Hypothalamus (tissue), 51 donors: ENCODE measurements at places on chromosomes 2 and 18.
A peak's percentile ranks its signal among the peaks of the same experiment; 100 is the strongest.

DNA sequence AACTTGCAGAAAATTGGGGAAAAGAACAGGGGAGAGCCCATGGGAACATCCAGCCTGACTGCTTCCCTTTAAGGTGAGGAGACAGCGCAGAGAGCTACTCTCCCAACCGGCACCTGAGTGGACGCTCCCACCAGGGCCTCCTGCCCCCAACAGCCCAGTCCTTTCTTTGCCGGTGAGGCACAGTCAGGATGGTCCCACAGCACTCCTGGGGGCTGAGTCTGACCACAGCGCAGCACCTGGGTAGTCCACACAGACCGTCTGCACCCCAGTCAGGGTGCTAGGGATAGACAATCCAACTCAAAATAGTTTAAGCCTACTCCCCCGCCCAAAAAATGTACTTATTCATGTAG, 74.5 kb downstream of the MEX3C start:
- no peak for DNase-seq

- DNase-seq = no peak
Measured at GRCh38 chr2:64879745-64880144, 109.5 kb upstream of the SLC1A4 start.

DNA sequence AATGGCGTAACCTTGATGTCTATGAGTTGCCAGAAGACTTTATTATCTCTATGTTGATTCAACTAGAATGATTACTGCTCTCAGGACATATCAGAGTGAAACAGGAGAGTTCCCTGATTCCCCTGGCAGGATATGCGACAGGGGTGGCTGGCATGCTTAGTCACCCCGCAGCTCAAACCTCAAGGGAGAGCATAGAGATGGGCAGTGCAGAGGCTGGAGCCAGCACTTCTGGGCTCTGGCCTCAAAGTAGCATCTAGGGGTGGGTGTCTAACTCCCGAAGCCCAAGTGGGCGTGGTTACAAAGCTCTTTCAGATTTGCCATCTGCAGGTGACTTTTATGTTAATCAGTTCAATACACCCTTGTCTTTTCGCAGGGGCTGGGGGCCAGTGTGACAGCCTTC, 391.6 kb downstream of the ADCYAP1 start:
- DNase-seq = no peak

DNA sequence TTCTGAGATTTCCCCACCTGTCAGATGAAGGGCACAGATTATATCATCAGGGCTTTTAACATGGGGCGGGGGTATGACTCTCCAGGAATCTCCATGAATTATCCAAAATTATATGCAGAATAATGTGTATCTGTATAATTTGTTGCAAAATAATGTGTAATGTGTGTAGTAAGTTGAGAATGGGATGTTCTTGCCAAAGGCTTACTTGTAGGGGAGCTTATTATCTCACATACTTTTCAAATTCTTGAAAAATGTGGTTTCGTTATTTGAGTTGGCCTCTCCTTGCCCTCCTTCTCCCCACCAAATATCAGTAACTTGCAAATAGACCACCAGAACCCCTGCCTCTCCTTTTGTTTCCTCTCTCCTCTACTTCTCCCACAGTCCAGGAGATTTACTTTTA, 35.6 kb downstream of the UBR3 start:
- DNase-seq = no peak

DNA sequence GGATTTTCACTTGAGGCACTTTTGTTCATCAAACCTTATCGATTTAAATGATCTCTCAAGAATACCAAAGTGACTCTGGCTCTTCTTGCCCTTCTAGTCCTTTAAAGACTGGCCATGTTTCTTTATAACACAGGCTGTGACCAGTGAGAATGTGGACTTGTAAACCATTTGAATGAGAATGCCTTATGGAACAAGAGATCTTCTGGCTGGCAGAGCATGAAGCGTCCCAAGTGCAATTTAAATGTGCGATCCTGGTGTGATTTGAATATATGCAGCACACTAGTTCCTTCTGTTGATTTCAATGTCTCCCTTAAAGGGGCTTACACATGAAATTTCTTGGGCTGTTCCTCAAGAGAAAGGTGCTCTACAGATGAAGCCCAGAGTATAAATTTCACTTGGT, 262.4 kb upstream of the CCDC68 start:
- no peak for DNase-seq

GRCh38 chr2:130798472-130799218, 38.1 kb upstream of the ARHGEF4 start:
- no peak for DNase-seq

- no peak for DNase-seq
Measured at GRCh38 chr2:32699151-32699550, 71.3 kb downstream of the TTC27 start.

DNA sequence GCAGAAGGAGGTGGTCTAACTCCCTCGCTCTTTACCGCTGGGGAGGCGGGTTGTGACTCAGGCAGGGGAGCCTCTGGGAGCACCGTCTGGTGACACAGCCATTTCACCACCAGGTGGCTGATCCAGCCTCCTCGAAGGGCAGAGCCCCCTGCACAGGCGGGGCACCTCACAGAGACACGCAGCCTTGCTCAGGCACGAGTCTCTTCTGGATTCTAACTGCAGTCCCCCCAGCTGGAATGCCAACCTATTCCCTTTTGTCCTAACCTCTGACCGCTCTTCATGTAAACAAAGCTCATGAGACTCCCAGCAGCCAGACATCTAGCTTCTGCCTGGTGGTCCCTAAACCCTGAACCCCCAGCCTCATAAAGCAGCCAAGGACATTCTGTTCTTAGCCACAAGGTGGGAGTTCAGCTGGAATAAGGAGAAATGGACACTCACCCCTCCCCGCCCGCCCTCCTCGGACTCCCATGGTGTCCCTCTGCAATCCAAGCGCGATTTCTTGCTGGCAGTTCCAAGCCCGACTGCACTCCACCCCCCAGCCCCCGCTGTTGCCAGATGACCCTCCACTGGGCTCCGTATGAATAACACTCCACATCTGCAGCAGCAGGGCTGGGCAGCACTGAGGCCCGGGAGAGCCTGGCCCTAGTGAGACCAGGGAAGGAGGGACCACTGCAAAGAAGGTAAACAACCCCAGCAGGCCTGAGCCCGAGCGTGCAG, 84.3 kb downstream of the TNS1 start:
- DNase-seq = no peak

GRCh38 chr2:162509288-162509968, 165.5 kb downstream of the GCA start:
- DNase-seq = no peak

DNA sequence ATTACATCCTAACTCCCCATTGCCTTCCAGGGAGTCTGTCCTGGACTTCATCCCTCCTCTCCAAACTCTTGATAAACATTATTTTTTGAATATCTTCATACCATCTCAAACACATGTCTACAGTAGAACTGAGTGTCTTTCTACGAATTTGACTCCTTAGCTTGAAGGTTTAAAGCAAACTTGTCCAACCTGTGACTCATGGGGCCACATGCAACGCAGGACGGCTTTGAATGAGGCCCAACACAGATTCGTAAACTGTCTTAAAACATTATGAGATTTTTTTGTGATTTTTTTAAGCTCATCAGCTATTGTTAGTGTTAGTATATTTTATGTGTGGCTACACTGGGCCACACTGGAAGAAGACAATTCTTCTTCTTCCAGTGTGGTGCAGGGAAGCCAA, 98.1 kb downstream of the PARD3B start:
- no peak for DNase-seq

GRCh38 chr2:100819370-100820272, at the start of gene NPAS2:
NPAS2 (plus strand) TSS chr2:100820139; CDS start chr2:100904755, 84,616 bp downstream.
- DNase-seq = peak; percentile 16

DNA sequence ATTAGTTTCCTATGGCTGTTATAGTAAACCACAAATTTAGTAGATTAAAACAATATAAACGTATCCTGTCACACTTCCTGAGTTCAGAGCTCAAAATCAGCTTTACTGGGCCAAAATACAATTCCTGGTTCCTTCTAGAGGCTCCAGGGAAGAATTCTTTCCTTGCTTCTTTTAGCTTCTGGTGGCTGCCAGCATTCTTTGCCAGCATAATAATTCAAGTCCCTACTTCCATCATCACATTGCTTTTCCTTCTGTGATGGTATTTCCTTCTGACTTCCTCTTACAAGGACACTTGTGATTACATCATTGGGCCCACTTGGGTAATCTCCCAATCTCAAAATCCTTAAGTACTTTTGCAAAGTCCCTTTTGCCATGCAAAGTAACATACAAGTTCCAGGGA, 40.6 kb downstream of the MOB4 start:
- no peak for DNase-seq

DNA sequence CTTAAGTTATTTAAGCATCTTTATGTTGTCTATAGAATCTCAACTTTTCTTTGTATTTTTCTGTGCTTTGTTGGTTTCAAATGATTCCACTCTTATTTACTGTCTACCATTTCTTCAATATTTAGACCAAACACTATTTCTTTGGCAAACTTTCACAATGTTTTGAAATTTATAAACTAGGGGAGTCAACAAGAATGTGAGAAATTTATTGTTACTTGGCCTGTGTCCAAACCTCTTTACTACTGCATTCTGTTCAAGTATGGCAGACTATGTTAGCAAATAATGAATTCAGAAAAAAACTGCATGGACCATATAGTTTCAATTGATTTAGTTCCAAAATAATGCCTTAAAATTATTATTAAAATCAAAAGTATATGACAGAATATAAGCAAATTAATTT, 470.2 kb downstream of the FBXO15 start:
- no peak for DNase-seq

- DNase-seq = peak; percentile 27
Measured at GRCh38 chr18:63994783-63995399, 25.0 kb downstream of the SERPINB8 start.

GRCh38 chr2:107448160-107448559, 378.5 kb upstream of the RGPD4 start:
- DNase-seq = no peak

GRCh38 chr18:63465059-63465458, 11.7 kb upstream of the SERPINB5 start:
- DNase-seq = no peak

DNA sequence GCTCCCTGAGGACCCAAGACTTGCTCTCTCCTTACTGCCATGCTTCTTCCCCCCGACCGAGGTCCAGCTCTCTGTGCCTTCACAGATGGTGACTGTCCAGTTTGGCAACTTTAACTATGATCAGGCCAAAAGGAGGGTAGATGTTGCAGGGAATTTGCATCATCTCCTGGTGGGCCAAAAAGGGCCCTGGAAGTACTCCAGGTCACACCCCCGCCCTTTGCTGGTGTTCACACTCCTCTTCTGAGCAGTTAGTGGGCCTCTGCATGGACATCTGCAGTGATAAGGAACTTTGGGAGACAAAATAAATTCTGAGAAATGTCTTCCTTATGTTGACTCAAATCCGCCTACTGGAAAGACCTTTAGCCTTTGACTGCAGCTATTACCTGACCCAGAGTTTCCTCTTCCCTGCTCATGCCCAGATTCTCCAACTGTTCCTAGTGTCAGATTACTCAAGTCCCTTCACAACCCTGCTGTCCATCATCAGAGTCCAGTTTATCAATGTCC, 234.4 kb downstream of the LOXHD1 start:
- no peak for DNase-seq

GRCh38 chr2:237892478-237892877, 33.1 kb downstream of the RAMP1 start:
- DNase-seq = no peak

DNA sequence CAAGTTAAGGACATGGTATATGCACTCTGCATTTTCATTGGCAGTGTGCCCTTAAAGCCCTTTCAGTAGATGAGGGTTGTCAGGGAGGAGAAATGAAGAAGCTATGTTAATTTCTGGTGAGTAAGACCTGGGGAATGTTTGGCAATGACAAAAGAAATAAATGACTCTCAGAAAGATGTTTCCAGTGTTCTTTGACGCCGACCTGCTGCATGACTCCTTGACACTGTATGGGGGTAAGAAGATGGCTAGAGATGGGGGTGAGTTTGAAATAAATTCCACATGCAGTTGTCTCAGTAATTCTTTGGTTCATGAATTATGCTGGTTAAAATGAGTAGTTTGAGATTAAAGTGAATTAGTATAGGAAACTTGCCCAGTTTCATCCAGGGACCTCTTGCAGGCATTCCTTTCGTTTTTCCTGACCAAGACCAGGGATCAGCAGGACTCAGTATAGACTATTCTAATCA, 5.9 kb downstream of the CCDC121 start:
- no peak for DNase-seq

DNA sequence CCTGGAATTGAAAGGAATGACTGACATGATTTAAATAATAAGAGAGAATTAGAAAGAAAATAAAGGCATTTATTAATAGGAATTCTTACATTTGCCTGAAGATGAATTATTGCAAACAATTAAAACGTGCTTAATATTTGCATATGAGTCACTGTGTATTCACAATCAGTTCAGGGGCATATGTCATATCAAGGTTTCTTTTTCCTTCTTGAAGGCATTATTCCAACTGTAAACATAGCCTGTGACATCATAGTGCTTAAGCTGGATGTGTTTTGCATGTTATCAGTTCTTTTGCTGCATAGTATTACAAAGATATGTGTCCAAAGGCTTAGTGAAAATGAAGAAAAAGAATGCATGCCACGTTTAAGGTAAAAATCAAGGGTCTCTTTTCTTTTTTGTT, 80.8 kb downstream of the MEIS1 start:
- no peak for DNase-seq

GRCh38 chr2:28522481-28522880, 26.6 kb downstream of the PLB1 start:
- no peak for DNase-seq

DNA sequence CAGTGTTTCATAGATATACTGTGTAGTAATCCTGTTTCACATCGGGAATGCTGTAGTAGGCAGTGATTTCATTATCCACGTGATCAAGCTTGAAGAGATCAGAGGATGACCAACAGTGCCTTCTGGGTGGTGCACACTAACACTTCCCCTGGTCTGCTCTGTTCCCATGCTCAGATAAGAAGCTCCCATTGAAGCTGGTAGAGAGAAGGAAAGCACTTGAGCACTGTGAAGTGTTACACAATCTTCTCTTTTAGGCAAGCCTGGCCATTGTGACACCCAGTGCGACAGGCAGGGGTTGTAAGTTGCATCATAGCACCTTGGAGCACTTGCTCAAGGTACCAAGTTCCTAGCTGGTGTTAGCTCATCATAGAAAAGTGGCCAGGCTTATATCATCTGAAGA, 30.6 kb upstream of the GPD2 start:
- no peak for DNase-seq

GRCh38 chr2:130288467-130289403, 54.0 kb upstream of the IMP4 start:
- no peak for DNase-seq

GRCh38 chr18:55283309-55283708, 304.7 kb downstream of the TCF4 start:
- DNase-seq = no peak

DNA sequence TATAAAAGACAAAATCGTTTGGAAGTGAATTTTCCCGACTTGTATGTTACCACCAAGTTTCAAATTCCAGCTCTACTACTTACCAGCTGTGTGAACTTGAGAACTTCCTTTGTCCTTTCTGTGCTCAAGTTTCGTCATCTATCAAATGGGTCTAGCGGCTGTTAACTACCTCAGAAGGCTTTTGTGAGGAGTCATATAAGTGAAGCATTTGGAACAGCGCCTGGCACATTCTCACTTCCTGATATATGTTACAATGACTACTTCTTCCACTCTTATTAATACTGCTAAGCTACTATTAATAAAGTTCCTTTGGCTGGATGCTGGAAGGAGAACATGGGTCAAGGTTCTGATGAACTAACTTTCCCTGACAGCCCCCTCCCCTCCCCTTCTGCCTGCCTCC, 104.5 kb downstream of the MEIS1 start:
- no peak for DNase-seq
